ENCODE measurements at places on chromosomes 11 and 22.

GRCh38 chr11:77446911-77447629 lies 26.8 kb downstream of the PAK1 start:
- no peak for DNase-seq

DNA sequence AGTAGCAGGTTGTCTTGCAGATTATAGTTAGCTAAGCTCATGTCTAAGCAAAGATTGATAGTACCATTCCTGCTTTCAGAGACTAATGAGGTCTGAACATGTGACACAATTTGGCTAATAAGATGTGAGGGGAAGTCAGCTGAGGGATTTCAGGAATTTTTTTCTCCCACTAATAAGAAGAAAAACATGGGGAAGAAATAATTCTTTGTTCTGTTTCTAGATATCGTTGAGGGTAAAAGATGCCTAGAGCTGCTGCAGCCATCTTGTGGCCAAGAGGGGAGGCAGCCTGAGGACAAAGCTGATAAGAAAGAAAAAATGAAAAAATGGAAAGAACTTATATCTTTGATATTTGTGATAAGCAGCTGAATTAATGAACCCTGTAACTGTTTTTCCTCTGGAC lies 1334.4 kb downstream of the LRRC4C start:
- DNase-seq: no peak

DNA sequence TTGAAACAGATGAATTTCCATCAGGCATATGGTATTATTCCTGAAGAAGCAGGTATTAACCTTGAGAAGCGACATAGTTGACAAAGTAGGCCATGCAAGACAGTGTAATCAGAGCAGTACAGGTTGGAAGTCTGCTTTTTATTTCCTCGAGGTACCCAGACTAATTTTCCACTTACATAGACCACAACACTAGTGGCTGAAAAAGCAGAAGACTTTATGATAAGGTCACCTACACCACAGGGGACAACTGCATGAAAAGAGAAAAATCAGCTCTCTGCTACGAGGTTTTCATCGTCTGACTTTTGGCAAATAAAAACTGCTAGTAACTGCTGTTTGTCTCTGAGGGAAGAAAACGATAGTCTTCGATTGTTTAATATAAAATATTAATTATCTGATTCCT lies 77.5 kb downstream of the CNTN5 start:
- no peak for DNase-seq

- no peak for DNase-seq
Observed at GRCh38 chr11:36868380-36868779, 270.3 kb upstream of the RAG2 start.
